A549 treated with CORT108297 at 1 μM for 4 hours (cell line): ENCODE measurements at places on chromosomes 12 and 14. TPM values are rescaled to one million over a fixed set of nuclear protein-coding genes. Genes with fewer than 3 reads are reported as not detected.

The GPRC5D gene
- not detected in 5 replicates for total RNA-seq

The KCNC2 gene
- not detected in 5 replicates for total RNA-seq

The CMA1 gene
- not detected in 5 replicates for total RNA-seq

The ANAPC5 gene
- total RNA-seq, result 85.4 to 94.0 TPM (median 89.6 TPM) in 5 replicates

The GLIPR1L1 gene
- not detected in 5 replicates for total RNA-seq
